Chondrocyte (in vitro differentiated cells): ENCODE measurements at places on chromosomes 16 and 17.

DNA sequence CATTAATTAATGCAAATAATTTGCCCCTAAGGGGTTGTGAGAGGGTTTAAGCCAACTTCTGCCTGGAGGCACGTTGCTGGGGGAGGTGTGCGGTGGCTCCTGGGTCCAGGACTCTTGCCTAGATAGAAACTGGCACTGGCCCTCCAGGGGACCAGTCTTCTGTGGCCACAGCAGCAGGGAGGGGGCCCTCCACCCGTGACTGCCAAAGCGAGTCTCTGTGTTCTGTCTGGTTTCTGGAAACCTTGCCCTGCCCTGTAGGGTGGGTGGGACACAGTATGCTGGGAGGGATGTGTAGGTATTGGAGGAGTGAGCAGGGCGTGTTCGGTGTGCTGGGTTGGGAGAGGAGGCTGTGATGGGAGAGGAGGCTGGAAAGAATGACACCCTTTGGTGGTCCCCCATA, 78.8 kb downstream of the TBC1D16 start:
- no peaks in the 10 kb centered on the region for H3K27me3 ChIP-seq
- peak overlapping the region; percentile 49 for H3K27ac ChIP-seq
- peak; percentile 53 for DNase-seq
- H3K4me1 ChIP-seq: peaks cover 64% of the 10 kb centered on the region
- no peak overlapping the region for H3K4me3 ChIP-seq

DNA sequence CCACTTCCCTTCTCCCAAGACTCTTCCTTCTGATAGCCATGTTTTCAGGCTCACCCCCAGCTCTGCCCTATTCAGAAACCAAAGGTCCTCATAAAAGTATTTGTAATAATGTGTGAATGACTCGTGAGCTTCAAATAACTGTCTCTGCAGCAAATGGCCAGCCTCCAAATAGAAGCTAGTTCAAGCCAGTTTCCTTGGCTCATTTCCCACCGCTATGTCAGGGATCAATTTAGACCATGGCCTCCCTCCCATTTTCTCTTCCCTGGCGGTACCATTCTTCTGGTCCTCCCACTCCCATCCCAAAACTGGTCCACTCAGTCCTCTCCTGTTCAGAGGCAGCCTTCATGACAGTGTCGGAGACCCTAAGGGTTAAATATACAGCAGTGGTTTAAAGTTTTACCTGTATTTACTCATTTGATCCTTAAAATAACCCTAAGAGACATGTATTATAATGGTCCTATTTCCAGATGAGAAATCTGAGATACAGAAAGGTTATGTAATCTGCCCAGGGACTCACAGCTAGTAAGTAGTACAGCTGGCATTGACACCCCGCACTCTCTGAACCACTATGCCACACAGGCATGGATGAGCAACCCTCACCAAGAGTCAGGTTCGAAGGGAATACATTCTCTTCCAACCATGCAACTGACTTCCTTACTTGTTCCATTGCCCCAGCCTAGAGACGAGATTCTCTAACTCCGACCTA, 42.9 kb downstream of the GAS7 start:
- H3K4me3 ChIP-seq: no peak overlapping the region
- H3K4me1 ChIP-seq: peaks cover 5% of the 10 kb centered on the region
- peaks cover 3% of the 10 kb centered on the region for H3K27me3 ChIP-seq

- H3K36me3 ChIP-seq: peaks cover 4% of the 10 kb centered on the region
- no peak overlapping the region for H3K27ac ChIP-seq
- H3K27me3 ChIP-seq: no peaks in the 10 kb centered on the region
- DNase-seq: no peak
- peaks cover 41% of the 10 kb centered on the region for H3K4me1 ChIP-seq
- no peak overlapping the region for H3K4me3 ChIP-seq
Measured at GRCh38 chr17:50234581-50234980, 33.1 kb upstream of the COL1A1 start.

GRCh38 chr17:8019166-8019565, 16.8 kb downstream of the GUCY2D start:
- H3K27me3 ChIP-seq: peaks cover 9% of the 10 kb centered on the region
- H3K36me3 ChIP-seq: no peaks in the 10 kb centered on the region
- peaks cover 23% of the 10 kb centered on the region for H3K4me1 ChIP-seq

DNA sequence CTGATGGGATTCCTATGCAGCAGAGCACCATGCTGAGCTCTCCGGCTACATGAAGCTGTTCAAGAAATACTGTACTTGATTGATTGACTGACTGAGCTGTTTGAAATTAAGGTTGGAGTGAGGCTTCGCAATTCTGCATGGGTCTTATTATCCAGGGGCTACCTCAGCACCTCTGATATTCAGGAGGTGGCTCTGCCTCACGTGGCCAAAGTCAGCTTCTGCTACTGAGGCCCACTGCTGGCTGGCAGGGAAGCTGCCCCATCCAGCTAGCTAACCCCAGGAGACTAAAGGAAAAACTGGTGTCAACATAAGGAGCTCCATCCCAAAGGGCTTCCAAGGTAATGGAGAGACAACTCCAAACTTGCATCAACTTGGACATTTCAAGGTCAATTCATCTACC, 66.2 kb upstream of the TRAP1 start:
- no peak overlapping the region for H3K27ac ChIP-seq
- no peaks in the 10 kb centered on the region for H3K27me3 ChIP-seq
- H3K4me3 ChIP-seq: no peak overlapping the region
- no peaks in the 10 kb centered on the region for H3K4me1 ChIP-seq

- peaks cover 34% of the 10 kb centered on the region for H3K4me1 ChIP-seq
- peaks cover 3% of the 10 kb centered on the region for H3K36me3 ChIP-seq
- peak within 1 kb of the TSS; percentile 74 for H3K4me3 ChIP-seq
- DNase-seq: no peak
- peak within 1 kb of the TSS; percentile 79 for H3K27ac ChIP-seq
- H3K27me3 ChIP-seq: peaks cover 2% of the 10 kb centered on the region
Measured at GRCh38 chr16:84647828-84648594, at the start of gene KLHL36. Gene KLHL36, plus strand, starts transcription at chr16:84648511. Its CDS starts 2,357 bp downstream, at chr16:84650868.

DNA sequence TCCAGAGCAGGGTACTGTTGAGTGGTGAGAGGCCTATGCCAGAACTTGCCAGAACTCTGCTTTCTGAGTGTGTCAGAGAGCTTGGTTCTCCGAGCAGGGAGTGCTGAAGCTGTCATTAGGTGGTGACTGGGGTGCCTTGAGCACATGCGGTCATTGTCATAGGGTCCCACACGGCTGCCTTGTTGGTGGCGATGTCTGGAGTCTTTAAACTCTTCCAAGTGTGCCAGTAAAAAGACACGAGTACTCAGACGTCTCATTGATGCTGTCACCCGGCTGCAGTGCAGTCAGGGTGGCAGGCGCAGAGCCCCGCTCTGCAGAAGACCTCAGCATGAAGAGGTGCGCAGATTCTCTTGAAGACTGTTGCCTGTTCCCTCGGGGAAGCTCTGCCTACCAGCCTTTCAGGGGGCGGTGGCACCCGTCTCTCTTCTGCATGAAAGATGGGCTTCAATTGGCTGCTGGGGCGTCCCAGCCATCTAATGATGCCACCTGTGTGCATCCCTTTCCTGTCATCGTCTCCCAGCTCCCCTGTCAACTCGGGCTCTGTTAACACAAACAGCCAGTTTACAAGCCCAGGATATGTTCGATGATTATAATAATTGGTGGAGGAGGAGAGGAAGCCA, 58.3 kb downstream of the NKD1 start:
- no peaks in the 10 kb centered on the region for H3K27me3 ChIP-seq
- no peak overlapping the region for H3K4me3 ChIP-seq
- H3K36me3 ChIP-seq: no peaks in the 10 kb centered on the region

DNA sequence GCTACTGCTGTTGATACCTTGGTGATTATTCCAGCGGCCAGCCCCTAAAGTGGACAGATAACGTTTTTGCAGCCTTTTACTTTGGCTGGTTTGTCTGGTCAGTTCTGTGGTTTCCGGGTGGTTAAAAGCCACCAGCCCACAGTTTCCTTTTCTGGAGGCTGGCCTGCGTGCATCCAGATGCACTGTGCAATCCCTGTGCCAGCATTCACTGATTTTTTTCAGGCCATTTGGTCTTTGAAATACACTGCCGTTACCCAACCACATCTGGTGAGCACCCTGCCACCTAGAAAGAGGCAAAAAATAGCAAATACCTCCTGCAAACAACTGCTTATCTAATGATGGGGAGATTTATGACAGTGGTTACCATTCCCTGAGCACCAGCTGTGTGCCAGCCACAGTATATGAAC, 797 bp downstream of the NUDT7 start:
- H3K27me3 ChIP-seq: no peaks in the 10 kb centered on the region
- no peaks in the 10 kb centered on the region for H3K36me3 ChIP-seq
- DNase-seq: no peak
- H3K4me1 ChIP-seq: peaks cover 11% of the 10 kb centered on the region
- peak overlapping the region; percentile 61 for H3K27ac ChIP-seq

- peaks cover 10% of the 10 kb centered on the region for H3K4me1 ChIP-seq
- peaks cover 9% of the 10 kb centered on the region for H3K27me3 ChIP-seq
- no peak overlapping the region for H3K4me3 ChIP-seq
- H3K36me3 ChIP-seq: no peaks in the 10 kb centered on the region
- no peak overlapping the region for H3K27ac ChIP-seq
Measured at GRCh38 chr16:85246473-85246872, 134.2 kb upstream of the CIBAR2 start.

GRCh38 chr17:78737332-78737731, 44.7 kb downstream of the CYTH1 start:
- DNase-seq: no peak
- no peaks in the 10 kb centered on the region for H3K27me3 ChIP-seq
- H3K4me3 ChIP-seq: no peak overlapping the region
- H3K4me1 ChIP-seq: peaks cover 74% of the 10 kb centered on the region
- peak overlapping the region; percentile 61 for H3K27ac ChIP-seq

DNA sequence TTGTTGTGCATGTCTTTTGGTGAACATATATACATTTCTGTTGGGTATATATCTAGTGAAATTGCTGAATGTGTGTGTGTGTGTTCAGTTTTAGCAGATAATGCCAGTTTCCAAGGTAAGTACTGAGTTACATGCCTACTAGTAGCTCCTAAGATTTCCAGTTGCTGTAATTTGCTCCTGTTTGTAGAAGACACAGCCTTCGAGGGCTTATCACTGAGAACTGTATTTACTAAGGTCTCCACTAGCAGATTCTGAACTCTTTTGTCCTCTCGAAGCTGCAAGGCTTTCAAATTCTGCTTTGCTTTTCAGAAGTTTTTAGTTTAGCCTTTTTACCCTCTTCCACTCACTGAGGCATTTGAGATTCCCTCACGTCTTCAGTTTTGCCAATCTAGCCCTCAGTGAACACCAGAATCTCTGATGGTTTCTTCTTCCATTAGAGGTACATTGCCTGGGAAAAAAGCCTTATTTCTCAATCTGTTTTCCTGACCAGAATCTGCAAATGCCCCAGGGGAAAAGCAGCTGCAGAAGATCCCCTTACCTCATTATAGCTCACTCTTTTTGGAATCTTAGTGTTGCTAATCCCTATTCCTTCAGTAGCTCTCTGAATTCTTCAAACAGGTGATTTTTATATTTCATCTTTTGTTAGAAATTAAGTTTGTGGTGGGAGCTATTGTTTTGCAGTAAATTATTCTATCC, 52.9 kb downstream of the NF1 start:
- H3K36me3 ChIP-seq: peaks cover 12% of the 10 kb centered on the region
- H3K27me3 ChIP-seq: no peaks in the 10 kb centered on the region
- H3K27ac ChIP-seq: no peak overlapping the region

- no peaks in the 10 kb centered on the region for H3K27me3 ChIP-seq
- DNase-seq: no peak
- H3K27ac ChIP-seq: no peak overlapping the region
- no peak overlapping the region for H3K4me3 ChIP-seq
Measured at GRCh38 chr16:80176114-80176513, 364.7 kb upstream of the DYNLRB2 start.

DNA sequence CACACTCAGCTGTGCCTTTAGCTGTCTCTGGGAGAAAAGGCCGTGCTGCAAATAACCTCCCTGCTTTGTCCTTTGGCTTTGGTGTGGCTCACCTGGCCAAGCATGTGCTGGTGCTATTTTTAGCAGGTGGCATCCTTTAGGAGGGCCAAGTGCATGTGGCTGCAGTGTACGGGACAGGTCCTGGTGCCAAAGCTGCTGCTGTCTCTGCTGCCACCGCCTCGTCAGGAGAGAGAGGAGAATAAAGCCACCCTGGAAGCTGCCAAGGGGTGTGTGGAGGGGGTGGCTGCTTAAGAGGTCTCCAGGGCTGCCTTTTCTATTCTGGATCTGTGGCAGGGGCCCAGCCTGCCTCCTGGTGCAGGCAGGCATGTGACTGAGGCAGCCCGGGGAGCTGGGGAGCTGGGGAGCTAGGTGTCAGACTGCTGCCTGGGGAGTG, 6.2 kb downstream of the AKAP1 start:
- no peak overlapping the region for H3K27ac ChIP-seq
- no peaks in the 10 kb centered on the region for H3K36me3 ChIP-seq
- no peak overlapping the region for H3K4me3 ChIP-seq
- DNase-seq: no peak
- no peaks in the 10 kb centered on the region for H3K27me3 ChIP-seq

DNA sequence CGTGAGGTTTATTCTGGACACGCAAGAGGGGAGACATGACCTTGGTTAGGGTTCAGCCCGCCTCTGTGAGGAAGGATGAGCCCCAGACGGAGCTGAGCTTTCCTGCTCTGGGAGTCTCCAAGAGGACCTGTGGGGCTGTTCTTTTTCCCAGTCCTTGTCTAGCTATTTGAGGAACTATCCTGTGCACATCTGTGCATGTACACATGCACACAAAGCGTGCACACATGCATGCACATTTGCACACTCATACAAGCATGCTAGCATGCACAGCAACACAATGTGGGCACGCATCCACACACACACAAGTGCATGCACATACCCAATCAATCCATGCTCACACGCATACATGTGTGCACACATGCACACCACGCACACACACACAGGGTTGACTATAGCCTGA, 40.4 kb downstream of the ABCC6 start:
- no peak for DNase-seq
- H3K36me3 ChIP-seq: no peaks in the 10 kb centered on the region

DNA sequence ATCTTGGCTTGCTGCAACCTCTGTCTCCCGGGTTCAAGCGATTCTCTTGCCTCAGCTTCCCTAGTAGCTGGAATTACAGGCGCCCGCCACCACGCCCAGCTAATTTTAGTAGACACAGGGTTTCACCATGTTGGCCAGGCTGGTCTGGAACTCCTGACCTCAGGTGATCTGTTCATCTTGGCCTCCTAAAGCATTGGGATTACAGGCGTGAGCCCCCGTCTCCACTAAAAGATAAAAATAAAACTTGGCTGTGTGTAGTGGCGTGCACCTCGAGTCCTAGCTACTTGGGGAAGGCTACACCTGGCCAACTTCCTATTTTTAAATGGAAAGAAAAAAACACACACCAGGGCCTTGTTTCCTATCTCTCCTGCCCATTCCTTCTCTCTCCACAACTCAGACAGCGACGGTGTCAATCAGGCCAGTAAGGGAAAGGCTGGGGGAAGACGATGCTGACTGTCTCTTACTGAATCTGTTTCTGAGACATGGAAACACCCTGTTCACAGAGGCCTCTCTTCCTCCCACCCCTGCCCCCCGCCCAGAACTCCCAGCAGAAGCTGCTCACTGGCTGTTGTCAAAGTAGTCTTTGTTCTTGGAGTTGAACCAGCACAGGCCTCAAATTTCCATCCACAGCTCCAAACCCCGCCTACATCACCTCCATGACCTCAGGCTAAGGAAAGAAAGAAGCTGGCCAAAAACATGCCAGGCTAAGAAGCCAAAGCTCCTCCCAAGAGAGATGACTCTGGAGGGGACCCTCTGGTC, 96.6 kb downstream of the NXN start:
- peak overlapping the region; percentile 49 for H3K4me3 ChIP-seq
- H3K27ac ChIP-seq: peak overlapping the region; percentile 89
- H3K36me3 ChIP-seq: no peaks in the 10 kb centered on the region
- no peaks in the 10 kb centered on the region for H3K27me3 ChIP-seq
- DNase-seq: no peak
- peaks cover 83% of the 10 kb centered on the region for H3K4me1 ChIP-seq

- H3K4me1 ChIP-seq: peaks cover 12% of the 10 kb centered on the region
- H3K27me3 ChIP-seq: no peaks in the 10 kb centered on the region
- DNase-seq: no peak
- peak overlapping the region; percentile 10 for H3K27ac ChIP-seq
- peaks cover 6% of the 10 kb centered on the region for H3K36me3 ChIP-seq
Measured at GRCh38 chr17:41801374-41802271, 10.1 kb downstream of the P3H4 start.
